Suppressor macrophage treated with lipopolysaccharide for 4 hours (primary cell): ENCODE measurements at places on chromosomes 1 and 21.

GRCh38 chr1:214542275-214543199 lies 8.9 kb downstream of the PTPN14 start:
- no peak for DNase-seq

DNA sequence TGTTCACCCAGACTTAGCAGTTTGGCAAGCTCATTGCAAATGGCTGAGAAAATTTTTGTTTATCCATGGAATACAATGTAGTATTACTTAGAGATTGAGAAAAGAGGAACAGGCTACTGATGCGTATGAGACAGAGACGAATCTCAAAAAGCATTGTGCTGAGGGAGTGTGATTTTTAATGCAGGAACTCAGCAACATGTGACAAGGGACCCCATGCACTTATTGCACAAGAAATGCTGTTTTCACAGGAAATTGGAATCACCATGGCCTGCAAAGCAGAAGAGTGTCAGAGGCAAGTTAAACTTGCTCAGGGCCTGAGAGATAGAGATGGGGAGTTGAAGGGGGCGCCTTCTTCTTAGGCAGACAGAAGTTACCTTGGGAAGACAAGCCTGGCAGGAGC lies 32.6 kb upstream of the TLR5 start:
- peak; percentile 92 for DNase-seq

GRCh38 chr1:201377611-201378092 lies at the start of gene TNNT2:
Gene TNNT2, minus strand, starts transcription at chr1:201377680. Its CDS starts 4,426 bp downstream, at chr1:201373254.
- no peak for DNase-seq

DNA sequence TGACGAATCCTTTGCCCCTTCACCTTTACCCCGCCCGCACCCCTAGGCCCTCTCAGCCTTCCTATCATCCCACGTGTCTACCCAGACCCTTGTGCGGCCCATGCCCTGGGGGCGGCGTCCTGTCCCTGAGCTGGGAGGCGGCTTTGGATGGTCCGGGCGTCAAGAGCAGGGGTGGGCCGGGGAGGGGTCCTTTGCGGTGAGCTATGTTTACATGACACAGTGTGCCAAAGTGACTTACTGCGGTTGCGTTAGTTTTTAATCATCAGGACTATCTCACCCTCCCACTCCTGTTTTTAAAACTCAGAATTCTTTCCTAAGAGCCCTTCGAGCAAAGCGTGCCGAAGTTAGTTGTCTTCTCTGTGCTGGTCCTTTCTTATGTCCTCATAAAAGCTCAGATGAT lies 144.6 kb downstream of the PGBD5 start:
- no peak for DNase-seq
